Common myeloid progenitor, CD34-positive (primary cell): ENCODE measurements at places on chromosomes 7 and 10.

DNA sequence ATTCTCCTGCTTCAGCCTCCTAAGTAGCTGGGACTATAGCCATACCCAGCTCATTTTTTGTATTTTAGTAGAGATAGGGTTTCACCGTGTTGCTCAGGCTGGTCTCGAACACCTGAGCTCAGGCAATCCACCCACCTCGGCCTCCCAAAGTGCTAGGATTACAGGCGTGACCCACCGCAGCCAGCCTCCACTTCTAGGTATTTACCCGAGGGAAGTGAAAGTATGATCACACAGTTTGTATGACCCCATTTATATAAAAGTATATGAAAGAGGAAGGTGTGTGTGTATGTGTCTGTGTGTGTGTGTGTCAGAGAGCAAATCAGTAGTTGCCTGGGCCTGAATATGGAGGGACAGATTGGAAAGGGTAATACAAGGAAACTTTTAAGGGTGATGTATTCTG lies 2.0 kb upstream of the PURB start:
- DNase-seq = peak; percentile 25

DNA sequence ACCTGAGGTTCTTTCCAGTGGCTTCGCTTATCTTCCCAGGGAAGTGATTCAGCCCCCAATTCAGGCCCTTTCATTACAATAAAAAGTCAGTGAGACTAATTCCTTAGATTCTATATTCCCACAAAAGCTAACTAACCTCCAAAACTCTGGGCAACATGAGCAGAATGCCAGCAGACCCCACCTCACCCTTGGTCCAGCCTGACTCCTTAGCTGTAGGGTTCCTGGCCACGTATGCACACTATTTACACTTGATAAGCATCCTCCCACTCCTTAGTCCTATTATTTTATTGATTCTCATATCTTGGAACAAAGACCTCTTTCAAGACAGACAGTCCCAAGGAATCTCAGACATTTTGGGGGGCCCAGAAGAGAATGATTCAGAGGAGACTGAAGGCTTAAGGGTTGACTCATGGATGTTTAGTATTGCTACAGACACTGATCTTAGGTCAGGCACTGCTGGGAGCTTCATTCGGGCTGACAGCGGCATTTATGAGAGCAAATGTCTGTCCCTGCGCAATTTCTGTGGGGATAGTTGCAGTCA lies 162.6 kb upstream of the GDF10 start:
- no peak for DNase-seq

DNA sequence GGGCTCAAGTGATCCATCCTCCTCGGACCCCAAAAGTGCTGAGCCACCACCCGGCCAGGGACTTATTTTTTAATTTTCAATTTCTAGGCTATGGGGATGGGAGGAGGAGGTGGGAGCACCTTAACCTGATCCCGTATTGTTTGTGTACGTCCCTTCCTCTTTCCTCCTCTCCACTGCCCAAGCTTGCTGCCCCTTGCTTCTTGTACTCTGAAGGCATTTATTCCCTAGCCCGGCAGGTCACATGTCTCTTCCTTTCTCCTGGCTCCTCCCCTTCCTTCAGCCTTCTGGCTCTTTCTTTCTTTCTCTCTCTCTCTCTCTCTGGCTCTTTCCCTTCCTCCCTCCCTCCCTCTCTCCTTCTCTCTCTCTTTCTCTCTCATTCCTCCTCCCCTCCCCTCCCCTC lies 56.0 kb downstream of the COL26A1 start:
- DNase-seq = no peak

GRCh38 chr7:91496251-91496820 lies 232.1 kb downstream of the FZD1 start:
- DNase-seq = peak; percentile 61

- DNase-seq = no peak
Observed at GRCh38 chr10:17965649-17966235, 14.0 kb downstream of the SLC39A12 start.

- peak; percentile 58 for DNase-seq
Observed at GRCh38 chr7:103432712-103433111, 13.3 kb downstream of the SLC26A5 start.

- DNase-seq = peak; percentile 47
Observed at GRCh38 chr7:17770710-17771375, 169.5 kb downstream of the SNX13 start.

GRCh38 chr10:132538790-132539421 lies 1.3 kb downstream of the INPP5A start:
- no peak for DNase-seq

DNA sequence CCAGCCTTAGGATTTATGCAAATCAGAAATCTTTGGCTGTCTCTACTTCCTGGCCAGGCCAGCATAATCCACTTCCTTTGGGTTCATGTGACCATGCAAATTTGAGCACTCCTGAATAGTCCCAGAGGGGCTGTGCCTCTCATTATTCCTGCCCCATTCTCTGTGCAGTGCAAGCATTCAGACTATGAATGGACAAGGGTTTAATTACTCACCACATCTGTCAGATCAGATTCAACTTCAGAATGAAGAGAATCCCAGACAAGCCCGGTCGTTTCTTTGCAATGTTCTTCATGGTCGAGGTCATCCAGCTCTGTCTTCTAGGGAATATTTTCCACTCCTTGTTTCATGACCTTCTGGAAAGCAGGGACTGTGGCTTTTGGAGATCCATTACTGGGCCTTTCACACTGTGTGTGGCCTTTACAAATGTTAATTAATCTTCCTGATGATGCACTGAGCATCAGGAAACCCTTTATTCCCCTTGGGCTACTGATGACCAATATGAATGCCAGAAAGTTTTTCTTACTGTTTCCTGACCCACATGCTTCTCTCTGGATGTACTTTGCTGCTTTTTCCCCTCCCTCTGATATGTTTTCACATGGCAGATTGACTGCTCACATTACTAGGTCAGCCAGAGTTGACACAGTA lies 217.6 kb upstream of the TCF7L2 start:
- no peak for DNase-seq

DNA sequence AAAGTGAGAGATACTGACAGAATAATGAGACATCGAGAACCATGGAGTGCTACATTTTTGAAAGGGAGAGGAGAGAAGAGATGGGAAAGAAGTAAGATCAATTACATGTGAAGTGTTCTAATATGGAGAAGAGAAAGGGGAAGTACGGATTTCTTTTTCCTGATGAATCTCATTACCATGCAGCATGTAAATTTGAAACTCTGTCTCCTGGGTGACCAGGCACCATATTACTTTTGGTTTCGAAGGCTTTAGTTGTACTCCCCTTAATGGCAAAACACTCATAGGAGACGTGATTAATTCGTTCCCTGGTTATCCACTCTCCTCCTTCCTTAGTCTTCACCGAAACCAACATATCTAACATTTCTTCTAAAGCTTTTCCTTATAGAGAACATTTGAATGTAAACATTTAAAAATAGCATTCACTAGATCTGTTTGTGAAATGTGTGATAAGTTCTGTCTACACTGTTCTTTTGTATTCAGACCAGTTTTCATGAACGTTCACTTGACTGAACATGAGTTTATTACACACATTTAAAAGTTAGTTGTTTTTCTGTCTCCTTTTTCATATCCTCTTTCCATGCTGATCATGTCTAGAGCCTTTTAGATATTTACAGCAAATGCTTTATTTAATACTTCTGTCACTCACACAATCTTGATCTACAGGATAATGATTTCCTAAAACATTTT lies 80.2 kb upstream of the MSRB2 start:
- no peak for DNase-seq

DNA sequence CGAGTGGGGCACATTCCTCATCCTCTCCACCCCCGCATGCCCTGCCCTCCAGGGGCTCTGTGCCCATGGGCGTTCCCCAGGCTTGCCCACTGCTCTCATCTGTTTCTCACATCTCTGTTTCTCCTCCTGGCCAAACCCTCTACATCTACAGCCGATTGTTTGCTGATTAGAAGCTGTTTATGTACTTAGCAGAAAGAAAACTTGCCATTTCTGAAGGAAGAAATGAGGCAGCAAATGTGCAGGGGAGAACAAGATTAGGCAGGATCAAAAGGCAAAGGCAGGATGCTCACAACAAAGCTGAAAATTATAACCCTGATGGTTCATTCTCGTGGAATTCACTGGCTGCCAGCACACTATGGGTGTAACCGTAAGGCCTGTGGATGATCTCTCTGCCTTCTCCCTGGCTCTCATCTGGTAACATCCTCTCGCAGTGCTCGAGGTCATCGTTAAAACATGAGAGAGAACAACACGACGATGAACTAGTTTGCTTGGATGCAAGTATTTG lies 111.6 kb upstream of the KLF14 start:
- no peak for DNase-seq

DNA sequence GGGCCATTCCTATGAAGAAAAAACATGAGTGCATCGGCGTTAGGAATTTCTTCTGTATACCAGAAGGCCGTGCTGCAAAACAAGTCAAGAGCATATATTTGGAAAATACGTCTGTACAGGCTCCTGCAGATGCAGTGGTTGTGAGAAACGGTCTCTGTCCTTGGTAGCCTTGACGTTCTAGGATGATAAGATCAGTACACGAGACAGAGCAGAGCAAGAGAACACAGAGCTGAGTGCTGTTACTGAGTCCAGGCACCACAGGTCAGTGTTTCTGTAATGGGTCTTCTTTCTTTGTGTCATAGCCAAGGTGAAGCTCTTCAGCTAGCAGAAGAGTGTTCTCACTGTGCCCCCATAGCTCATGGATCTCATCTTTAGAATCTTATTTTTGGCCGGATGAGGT lies 62.8 kb downstream of the WDR37 start:
- no peak for DNase-seq

DNA sequence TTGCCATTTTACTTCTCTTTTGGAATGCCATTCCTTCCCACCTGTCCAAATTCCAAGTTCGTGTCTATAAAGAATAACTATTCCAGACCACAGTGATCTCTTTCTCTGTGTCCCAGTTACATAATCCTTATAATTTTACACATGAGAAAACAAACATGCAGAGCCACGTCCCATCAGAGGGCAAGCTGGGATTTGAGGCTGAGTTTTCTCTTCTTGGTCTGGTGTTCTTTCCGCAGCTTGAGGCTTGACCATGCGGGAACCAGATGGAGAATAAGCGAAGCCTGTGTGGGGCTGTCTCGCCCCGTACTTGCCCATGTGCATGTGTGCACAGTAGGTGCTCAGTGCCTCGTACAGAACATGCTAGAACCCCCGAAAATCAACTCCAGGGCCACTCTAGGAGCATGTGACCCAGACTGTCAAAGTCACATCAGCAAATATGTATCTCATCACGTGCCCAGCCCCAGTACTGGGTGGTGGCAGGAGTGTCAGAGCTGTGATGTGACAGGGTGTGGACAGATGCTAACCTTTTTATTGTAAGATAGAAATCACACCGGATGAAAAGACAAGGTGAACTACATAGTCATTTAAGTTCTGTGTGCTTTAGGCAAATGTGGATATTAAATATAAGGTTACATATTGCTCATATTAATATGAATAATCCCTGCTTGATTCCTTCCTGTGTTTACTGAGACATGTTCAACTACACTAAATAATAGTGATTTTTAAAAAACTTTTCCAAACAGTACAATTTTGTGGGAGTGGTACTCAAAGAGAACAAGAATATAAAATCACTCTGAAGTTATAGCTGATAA lies 3.2 kb downstream of the INSIG1 start:
- no peak for DNase-seq

- DNase-seq = no peak
Observed at GRCh38 chr7:130299866-130300265, 6.9 kb downstream of the CPA4 start.

DNA sequence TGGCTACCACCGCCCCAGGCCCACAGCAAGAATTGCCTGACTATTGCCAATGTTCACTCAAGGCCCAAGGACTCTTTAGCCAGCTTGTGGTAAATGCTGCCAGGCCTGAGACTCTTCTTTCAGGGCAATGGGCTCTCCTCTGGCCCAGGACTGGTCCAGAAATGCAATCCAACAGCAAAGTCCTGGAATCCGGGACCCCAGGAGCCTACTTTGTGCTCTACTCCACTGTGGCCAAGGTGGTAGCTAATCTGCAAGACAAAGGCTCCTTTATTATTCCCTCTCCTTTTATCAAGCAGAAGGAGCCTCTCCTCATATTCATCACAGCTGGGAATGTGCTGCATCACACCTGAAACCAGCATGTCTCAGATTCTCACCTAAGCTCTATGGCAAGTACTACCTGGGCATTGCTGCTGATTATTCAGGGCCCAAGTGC lies 107.6 kb upstream of the PRSS58 start:
- DNase-seq = no peak

GRCh38 chr10:77043420-77043763 lies 594.2 kb downstream of the KCNMA1 start:
- DNase-seq = no peak

DNA sequence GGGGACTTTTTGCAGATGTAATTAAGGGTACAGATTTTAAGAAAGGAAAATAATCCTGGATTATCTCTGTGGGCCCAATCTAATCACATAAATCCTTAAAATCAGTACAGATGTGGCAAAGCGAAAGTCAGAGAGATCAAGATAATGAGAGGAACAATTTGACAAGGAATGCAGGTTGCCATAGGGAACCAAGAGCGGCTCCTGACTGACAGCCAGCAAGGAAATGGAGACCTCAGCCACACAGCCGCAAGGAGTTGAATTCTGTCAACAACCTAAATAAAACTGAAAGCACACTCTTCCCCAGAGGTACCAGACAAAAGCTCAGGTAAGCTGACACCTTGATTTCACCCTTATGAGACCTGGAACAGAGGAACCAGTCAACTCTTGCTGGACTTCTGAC lies 3.4 kb upstream of the PNPLA8 start:
- DNase-seq = no peak

GRCh38 chr7:76234931-76235441 lies 33.3 kb downstream of the SRRM3 start:
- peak; percentile 86 for DNase-seq

- peak; percentile 80 for DNase-seq
Observed at GRCh38 chr10:132096223-132096622, 30.5 kb downstream of the JAKMIP3 start.

GRCh38 chr7:109343678-109344077 lies 774.0 kb downstream of the DNAJB9 start:
- DNase-seq = no peak

GRCh38 chr7:80136261-80137055 lies 1.8 kb downstream of the GNAI1 start:
- DNase-seq = no peak

- DNase-seq = no peak
Observed at GRCh38 chr10:98246911-98247805, 20.8 kb downstream of the LOXL4 start.

GRCh38 chr7:92717993-92718716 lies 118.2 kb downstream of the CDK6 start:
- peak; percentile 93 for DNase-seq

- DNase-seq = no peak
Observed at GRCh38 chr7:155865830-155866525, 53.7 kb upstream of the SHH start.
